ENCODE measurements at places on chromosomes 6 and 20.
A peak's percentile ranks its signal among the peaks of the same experiment; 100 is the strongest.

GRCh38 chr20:1528811-1529210 is 28.7 kb downstream of the SIRPD start:
- DNase-seq = no peak

- DNase-seq = no peak
These were observed 57.5 kb downstream of the BFSP1 start for GRCh38 chr20:17473659-17474058.

DNA sequence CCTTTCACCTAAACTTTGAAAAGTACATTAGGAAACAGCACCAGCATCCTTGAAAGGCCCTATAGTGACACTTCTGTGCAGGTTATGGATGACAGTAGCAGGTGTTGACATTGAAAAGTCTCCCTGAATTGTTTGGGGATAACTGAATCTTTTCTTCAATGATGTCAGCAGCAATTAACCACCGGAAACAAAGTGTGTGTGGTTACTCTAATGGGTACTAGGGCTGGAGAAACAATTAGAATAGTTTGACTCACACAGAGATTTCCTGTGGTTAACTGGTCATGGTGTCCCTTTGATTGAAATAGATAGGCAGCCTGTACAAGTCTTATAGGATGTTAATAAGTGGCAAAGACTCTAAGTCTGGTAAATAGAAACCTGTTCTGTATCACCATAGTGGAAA is 189.1 kb downstream of the TBX18 start:
- no peak for DNase-seq

DNA sequence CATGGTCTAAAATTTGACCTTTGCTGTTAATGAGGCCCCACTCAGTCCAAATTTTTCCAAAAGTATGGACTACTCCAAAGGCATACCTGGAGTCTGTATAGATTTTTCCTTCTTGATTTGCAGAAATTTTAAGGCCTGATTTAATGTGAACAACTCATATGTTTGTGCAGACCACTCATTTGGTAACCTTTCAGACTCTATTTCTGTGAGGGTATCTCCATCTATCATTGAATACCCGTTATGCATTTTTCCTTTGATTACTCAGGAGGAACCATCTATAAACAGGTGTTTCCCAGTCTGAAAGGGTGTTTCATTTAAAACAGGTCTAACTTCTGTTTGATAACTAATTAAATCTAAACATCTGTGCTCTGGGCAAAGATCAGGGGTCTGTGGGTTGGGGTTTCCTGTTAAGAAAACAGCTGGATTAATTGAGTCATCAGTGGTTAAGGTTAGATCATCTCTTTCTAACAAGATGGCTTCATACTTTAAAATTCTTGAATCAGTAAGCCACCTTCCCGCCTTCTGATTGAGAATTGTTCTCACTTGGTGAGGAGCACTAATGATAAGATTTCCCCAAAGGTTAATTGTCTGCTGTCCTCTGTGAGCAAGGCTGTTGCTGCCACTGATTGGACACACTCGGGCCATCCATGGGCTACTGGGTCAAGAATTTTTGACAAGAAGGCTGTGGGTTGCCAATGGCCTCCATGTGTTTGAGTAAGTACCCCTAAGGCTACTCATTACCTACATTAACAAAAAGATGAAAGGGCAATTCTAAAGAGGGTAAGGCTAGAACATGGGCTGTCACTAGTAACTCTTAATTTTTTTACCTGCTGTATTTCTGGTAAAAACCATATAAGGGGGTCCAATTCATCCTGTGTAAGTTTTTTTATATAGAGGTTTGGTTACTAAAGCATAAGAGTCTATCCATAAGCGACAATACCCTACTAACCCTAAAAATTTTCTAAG is 24.1 kb downstream of the HLA-B start:
- no peak for DNase-seq

DNA sequence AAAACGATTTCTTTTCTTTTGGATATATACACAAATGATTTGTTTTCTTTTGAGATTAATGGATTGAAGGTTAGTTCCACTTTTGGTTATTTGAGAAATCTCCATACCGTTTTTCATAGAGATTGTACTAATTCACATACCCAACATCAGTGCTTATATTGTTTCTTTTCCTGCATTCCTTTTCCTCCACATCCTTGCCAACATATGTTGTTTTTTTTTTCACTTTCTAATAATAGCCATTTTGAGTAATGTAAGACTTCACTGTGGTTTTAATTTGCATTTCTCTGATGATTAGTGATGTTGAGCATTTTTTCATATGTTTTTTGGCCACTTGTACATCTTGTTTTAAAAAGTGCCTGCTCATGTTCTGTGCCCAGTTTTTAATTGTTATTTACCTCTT is 846.4 kb upstream of the EYS start:
- no peak for DNase-seq

GRCh38 chr6:3723966-3724365 is 27.5 kb downstream of the PXDC1 start:
- no peak for DNase-seq

GRCh38 chr6:148617530-148617929 is 129.3 kb upstream of the UST start:
- no peak for DNase-seq

- DNase-seq = no peak
These were observed 38.1 kb downstream of the IYD start for GRCh38 chr6:150406948-150407347.

- no peak for DNase-seq
These were observed 24.0 kb downstream of the C6orf132 start for GRCh38 chr6:42118162-42119001.

DNA sequence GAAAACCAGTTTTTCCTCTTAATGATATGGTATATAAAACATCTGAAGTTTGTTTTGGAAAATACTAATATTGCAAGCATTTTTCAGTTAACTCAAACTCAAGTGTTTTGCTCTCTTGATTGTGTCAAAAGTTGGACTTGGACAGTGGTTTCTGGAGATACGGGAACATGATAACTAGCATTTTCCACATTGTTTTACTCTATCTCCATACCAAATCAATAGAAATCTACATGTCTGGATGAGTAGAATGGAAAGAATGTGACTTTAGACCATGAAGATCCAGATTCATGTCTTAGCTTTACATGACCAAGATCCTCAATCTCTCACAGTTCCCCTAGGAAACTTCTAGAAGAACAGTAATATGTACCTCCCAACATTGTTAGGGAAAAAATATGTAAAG is 22.2 kb upstream of the FBXO30 start:
- DNase-seq = no peak

GRCh38 chr6:121904559-121904958 is 469.1 kb downstream of the GJA1 start:
- DNase-seq = no peak

DNA sequence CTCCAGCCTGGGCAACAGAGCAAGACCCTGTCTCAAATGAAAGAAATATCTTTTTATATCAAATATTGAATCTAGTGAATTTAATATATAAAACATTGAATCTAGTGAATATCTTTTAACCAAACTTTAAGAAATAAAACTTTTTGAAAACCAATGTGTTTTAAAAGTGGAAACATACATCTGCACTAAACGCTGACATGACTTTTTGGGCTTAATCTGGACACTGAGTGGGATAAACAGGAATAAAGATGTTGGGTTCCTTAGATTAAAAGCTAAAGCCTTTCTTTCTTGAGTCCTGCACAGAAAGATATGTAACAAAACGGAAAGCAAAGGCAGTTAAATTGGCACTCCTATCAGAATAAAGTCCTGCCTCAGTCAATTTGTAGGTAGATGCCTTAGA is 190.2 kb downstream of the ARHGAP18 start:
- DNase-seq = no peak

GRCh38 chr6:56789879-56790278 is 147.2 kb upstream of the DST start:
- DNase-seq = no peak

- DNase-seq = no peak
These were observed 4.7 kb downstream of the NAA20 start for GRCh38 chr20:20021835-20022234.

- DNase-seq = no peak
These were observed 199.6 kb downstream of the GMPR start for GRCh38 chr6:16437984-16438383.

GRCh38 chr6:53986165-53986720 is 125.0 kb upstream of the MLIP start:
- DNase-seq = peak; percentile 32

- no peak for DNase-seq
These were observed 48.7 kb upstream of the IL20RA start for GRCh38 chr6:137093183-137094069.

GRCh38 chr6:2738373-2738979 is 12.2 kb downstream of the MYLK4 start:
- no peak for DNase-seq

DNA sequence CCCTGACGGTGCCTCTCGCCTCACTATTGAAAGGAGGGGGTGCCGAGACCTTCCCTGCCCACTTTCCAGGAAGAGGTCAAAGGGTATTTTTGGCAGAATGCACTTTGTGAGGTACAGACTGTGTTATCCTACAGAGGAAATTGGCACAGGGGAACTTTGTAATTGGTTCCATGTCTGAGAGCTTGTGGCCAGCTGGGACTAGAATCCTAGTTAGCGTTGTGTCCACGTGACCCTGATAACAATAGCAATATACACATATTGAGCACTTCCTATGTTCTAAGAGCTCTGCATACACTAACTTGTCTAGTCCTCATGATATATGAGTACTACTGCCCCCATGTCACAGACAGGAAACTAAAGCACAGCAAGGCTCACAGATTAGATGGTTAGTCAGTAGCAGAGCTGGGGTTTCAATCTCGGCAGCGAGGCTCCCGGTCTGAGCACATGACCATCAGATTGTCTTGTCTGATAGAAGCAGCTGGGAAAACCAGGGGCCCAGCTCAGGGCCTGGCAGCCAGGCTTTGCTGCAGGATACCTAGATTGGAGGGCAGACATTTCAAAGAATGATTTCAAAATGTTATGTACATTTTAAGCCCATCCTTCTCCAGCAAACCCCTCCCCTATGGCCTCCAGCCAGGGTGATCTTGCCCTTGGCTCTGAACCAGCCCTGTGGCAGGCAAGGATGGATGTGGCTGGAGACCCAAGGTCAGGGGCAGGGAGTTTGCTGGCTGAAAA is 1.4 kb downstream of the MAPK13 start:
- DNase-seq = peak; percentile 55

DNA sequence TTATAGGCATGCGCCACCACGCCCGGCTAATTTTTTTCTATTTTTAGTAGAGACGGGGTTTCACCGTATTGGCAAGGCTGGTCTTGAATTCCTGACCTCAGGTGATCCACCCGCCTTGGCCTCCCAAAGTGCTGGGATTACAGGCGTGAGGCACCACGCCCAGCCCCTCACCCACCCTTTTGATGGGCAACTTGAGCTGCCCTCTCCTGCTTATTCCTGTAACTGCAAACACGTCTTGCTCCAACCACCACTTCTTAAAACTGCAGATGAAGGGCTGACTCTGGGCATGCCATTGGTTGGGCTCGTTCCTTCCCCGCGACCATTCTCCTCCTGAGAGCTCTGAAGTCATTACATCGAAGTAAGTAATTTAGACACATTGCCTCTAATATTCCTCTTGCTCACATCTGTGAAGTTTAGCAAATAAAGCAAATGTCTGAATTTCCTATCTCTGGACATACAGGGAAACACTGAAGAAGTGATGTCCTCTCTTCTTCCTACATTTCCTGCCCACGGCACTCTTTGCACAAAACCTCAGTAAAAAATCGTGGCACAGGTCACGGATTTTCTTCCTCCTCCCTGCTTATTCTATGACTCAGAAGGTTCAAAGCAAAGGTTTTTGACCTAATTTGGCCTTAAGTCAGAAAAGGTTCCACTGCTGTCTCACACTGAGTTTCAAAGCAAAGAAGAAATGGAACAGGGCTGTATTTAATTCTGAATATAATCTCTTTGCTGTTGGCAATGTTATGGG is 117.5 kb downstream of the GMPR start:
- DNase-seq = no peak

GRCh38 chr20:37392441-37393195 is 46.7 kb downstream of the SRC start:
- no peak for DNase-seq

- no peak for DNase-seq
These were observed 18.0 kb downstream of the ATP9A start for GRCh38 chr20:51750037-51750769.

GRCh38 chr6:169427856-169428255 is 174.2 kb upstream of the THBS2 start:
- no peak for DNase-seq

DNA sequence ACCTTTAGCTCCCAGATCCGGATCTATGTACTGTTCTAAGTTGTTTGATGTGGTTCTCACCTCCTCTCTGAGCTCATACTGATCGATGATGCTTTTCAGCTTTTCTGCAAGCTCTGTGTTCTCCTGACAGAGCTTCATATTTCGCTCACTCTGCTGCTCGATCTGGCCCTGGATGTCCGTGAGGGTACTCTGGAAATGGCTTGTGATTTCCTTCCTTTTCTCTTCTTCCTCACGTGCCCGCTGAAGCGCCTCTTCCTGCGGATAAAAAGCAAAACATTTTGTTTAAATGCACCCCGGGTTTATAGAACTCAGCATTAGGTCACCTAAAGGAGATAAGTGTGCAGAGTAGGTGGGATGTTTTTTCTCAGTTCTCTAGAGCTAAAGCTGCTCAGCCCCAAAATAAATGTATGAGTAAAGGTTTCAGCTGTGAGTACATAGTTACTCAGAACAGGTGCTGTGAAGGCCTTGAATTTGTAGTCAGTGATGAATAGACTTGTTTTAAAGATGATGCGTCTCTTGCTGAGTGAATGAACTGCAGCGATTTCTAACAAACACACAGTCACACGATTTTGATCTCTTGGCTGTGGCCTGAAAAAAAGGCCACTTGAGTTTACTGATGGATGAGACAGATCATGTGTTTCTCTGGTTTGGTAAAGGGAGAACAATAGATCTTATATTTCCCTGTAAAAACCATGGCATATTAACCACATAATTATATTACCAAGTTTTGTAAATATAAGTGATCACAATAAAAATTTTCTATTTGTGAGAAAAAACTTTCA is 29.1 kb downstream of the TXLNB start:
- no peak for DNase-seq

GRCh38 chr6:20564269-20564668 is 30.0 kb downstream of the CDKAL1 start:
- DNase-seq = peak; percentile 43

DNA sequence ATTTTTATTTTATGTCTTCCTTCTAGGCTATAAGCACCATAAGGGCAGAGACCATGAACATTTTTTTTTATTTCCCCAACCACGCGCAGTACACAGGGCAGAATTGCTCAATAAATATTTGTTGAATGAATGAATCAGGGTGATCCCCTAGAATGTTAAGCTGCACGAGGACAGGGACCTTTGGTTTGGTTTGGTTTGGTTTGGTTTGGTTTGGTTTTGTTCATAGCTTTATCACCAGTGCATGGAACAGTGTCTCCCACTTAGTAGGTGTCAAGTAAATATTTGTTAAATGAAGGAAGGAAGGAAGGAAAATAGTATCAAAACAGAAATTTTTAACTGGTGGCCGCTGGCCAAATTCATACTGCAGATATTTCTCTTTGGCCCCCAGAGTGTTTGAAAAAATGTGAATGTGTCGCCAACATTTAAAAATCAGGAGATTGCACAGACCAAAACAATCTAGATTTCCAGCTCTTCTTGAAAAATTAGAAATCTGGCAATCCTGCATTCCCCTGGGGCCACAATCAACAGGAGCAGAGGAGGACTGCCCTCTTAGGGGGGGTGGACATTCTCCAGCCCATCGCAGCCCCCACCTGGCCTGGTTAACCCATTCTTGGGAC is 205.3 kb downstream of the EYA2 start:
- no peak for DNase-seq
